Cardiac muscle cell (in vitro differentiated cells and primary cell): ENCODE measurements at places on chromosomes 6 and 20. TPM values are rescaled to one million over a fixed set of nuclear protein-coding genes. Genes with fewer than 3 reads are reported as not detected.

The SPATS1 gene
- total RNA-seq = 0.63 TPM in 1 of 2 replicates, not detected in the other

DNA sequence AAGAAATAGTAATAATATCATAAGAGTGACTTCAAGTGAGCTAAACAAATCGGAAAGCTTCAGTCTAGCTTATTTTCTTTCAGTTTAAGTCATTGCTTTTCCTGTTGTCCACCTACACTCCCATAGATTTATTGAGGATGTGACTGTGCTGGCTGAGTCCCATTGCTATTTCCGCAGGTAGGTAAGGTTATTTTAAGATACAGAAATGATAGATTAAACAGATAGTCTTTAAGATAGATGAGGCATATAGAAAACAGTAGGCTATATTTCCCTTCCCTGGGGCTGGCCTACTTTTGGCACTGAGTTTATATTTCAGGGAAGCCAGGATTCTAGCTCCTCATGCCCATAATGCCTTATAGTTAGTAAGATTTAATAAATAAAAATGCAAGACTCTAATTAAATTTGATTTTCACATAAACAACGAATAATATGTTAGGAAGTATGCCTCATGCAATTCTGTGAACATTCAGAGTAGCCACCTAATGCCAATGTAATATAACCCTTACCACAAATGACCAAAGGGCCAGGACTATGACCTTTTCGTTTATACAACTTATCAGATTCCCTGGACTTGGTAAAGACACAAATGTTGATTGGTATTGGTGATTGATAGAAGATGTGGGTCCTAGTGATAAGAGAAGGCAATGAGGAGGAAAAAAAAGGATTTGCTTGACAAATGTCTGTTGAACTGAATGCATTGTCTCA, 1079.3 kb downstream of the EPHA7 start:
- no peak for DNase-seq
- H3K27ac ChIP-seq = no peak overlapping the region
- no peaks in the 10 kb centered on the region for H3K27me3 ChIP-seq
- no peak overlapping the region for H3K4me3 ChIP-seq

The TUBB2B gene
- 57.6 and 83.9 TPM in 2 replicates for total RNA-seq

DNA sequence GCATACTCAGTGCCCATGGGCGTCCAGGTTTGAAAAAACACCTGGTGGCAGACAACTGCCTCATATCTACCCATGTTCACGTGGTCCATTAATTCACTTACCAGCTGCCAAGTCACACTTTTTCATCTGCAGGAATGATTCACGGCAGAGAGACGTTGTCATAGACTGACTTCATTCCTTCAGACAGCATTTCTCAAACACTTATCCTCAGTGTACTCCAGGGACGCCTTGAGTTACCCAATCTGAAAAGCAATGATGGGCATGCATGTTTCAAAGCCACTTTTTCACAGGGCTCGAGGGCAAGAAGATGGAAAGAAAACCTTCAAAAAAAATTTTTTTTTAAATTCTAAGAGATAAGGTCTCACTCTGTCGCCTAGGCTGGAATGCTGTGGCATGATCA, 6.0 kb downstream of the MMP24OS start:
- H3K27me3 ChIP-seq = no peaks in the 10 kb centered on the region
- DNase-seq = peak; percentile 42
- no peak overlapping the region for H3K27ac ChIP-seq
- H3K36me3 ChIP-seq = no peaks in the 10 kb centered on the region
- no peak overlapping the region for H3K4me3 ChIP-seq

The IMPG1 gene
- 0.71 and 0.74 TPM in 2 replicates for total RNA-seq

DNA sequence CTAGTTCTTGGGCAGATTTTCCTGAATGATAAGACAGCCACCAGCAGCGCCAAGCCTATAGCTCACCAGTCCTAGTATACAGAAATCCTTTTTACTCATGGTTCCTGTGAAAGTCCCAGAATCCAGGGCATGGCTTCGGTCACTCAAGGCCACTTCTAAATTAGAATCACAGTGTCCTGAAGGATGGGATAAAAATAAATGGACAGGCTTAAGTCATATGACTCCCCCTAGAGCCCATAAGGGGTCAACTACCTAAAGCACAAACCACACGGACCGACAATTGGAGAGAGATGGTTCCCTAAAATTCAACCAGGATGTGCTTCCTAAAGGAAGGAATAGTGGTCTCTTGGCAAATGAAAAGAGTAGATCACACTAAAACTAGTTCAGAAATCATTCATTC, 404.1 kb upstream of the PLCB4 start:
- no peak for DNase-seq
- no peaks in the 10 kb centered on the region for H3K27me3 ChIP-seq
- no peaks in the 10 kb centered on the region for H3K36me3 ChIP-seq
- no peak overlapping the region for H3K27ac ChIP-seq

DNA sequence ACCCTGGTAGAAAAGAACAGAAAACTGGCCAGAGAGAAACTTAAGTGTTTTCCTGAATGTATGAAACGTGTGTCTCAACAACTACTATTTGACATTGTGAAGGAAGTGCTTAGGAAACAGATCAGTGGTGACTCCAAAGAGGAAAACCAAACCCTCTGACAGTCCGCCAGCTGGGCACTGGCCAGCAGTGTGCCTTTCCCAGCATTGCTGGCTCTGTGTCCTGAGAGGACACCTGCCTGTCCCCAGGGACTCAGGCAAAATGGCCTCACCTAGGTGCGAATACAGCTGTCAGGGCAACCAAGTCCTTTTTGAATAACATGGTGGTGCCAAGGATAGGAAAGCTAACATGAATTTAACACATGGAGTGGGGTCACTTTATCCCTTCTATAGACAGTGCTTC, 72.5 kb downstream of the NDUFAF5 start:
- H3K4me3 ChIP-seq = no peak overlapping the region
- H3K27me3 ChIP-seq = no peaks in the 10 kb centered on the region
- H3K36me3 ChIP-seq = no peaks in the 10 kb centered on the region
- H3K4me1 ChIP-seq = no peaks in the 10 kb centered on the region

The GLP1R gene
- total RNA-seq = 0.11 and 0.12 TPM in 2 replicates

DNA sequence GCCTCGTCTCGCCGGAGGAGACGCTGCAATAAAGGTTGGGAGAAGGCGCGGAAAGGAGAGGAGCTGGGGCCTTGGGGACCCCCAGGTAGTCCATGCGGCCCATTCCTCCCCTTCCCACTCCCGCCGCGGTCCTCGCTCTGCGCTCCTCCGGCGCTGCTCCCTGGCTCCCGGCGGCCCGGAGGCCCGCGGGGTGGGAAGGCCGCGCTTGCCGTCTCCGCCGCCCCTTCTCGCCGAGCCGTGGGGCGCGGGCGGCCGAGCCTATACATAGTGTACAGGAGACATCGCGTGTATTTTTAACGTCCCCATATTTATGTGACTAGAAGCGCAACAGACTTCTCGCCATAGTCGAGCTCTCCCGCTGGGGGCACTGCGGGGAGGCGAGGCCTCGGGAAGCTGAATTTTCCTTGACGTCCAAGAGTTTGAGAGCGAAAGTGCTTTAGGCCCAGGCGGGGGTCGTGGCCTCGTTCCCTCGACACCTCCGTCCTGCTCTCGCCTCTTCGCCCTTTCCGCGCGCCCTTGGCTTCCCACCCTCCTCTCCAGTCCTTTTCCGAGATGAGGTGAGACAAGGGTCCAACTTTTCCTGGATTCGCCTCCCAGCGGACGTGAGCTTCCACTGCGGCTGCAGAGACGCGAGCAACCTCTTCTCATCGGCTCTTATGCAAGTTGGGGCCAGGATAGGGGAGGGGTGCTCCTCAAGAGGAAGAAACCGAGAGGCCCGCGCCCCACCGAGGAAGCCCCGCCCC, 29.0 kb downstream of the SLC12A5 start:
- peaks cover 66% of the 10 kb centered on the region for H3K27me3 ChIP-seq
- no peak overlapping the region for H3K27ac ChIP-seq
- H3K4me3 ChIP-seq = no peak overlapping the region
- H3K4me1 ChIP-seq = no peaks in the 10 kb centered on the region
- H3K36me3 ChIP-seq = peaks cover 22% of the 10 kb centered on the region

DNA sequence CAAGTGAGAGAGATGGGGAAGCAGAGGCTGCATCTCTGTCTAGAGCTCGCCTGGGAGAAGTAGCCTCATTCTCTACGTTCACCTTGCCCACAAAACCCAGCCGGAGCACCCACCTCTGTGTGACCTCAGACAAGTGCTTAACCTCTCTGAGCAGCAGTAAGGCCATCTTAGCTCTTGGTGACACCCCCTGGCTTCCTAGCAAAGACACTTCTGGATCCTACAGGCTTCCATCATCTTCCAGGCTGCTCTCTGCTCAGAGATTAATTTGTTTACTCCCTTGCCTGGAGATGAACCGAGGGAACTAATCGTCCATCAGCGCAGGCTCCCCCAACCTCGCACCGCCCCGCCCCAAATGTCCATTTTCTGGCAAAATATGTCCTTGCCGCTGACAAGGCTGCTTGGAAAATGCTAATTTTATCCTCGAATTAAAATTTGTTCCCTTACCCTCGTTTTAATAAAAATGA, 24.0 kb upstream of the CTNNBL1 start:
- H3K4me1 ChIP-seq = no peaks in the 10 kb centered on the region
- H3K4me3 ChIP-seq = no peak overlapping the region

The POM121L2 gene
- total RNA-seq = 0.18 TPM in 1 of 2 replicates, not detected in the other

The SEL1L2 gene
- not detected in 2 replicates for total RNA-seq

DNA sequence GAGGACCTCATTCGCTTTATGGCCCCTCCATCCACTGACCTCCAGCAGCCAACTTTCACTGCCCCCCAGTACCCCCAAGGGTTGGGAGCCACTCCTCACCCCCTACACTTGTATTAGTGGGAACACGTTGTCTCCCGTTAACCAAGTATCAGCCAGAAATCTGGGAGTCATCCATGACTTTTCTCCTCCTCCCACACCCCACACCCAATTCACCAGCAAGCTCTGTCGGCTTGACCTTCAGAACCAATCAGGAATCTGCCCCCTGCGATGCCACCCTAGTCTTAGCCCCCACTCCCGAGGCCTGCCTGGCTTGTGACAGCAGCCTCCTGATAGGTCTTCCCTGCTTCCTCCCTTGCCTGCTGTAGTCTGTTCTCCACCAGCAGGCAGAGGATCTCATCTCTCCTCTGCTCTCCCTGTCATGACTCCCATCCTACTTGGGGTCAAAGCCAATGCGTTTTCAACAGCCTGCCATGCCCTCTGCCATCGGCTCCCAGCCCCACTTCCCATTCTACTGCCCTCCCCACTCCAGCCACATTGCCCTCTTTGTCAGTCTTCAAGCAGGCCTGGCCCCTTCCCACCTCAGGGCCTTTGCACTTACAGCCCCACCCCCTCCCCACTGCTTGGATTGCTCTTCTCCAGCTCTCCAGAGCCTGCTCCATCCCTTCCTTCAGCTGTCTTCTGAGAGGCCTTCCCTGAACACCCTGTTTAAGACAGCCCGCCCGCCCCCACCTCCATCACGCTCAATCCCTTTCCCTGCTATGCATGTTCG, 19.4 kb downstream of the MDGA1 start:
- no peaks in the 10 kb centered on the region for H3K27me3 ChIP-seq
- H3K4me3 ChIP-seq = no peak overlapping the region
- peaks cover 18% of the 10 kb centered on the region for H3K4me1 ChIP-seq
- DNase-seq = no peak

- peaks cover 12% of the 10 kb centered on the region for H3K4me1 ChIP-seq
- H3K4me3 ChIP-seq = no peak overlapping the region
- no peaks in the 10 kb centered on the region for H3K36me3 ChIP-seq
- no peaks in the 10 kb centered on the region for H3K27me3 ChIP-seq
Observed at GRCh38 chr6:41294214-41294872, 7.9 kb upstream of the TREM1 start.

DNA sequence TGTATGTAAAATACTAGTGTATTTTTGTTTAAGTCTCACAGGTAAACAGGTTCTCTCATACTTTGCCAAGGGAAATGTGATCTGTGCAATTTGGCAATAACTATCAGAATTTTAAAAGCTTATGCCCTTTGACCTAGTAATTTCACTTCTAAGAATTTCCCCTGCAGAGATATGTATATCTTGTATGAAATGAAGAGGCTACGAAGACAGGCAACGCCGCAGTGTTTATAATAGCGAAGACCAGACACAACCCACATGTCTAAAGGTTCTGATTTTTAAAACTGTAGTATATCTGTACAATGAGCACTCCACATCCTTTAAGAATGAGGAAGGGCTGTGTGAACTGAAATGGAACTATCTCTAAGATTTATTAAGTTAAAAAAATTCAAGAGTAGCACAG, 7.5 kb downstream of the TRAF3IP2 start:
- H3K4me3 ChIP-seq = no peak overlapping the region
- H3K27ac ChIP-seq = no peak overlapping the region
- no peak for DNase-seq
- peaks cover 39% of the 10 kb centered on the region for H3K4me1 ChIP-seq
- no peaks in the 10 kb centered on the region for H3K36me3 ChIP-seq

The SAMHD1 gene
- total RNA-seq = 7.3 and 11.2 TPM in 2 replicates

The CALHM5 gene
- 0.11 TPM in 1 of 2 replicates, not detected in the other for total RNA-seq

DNA sequence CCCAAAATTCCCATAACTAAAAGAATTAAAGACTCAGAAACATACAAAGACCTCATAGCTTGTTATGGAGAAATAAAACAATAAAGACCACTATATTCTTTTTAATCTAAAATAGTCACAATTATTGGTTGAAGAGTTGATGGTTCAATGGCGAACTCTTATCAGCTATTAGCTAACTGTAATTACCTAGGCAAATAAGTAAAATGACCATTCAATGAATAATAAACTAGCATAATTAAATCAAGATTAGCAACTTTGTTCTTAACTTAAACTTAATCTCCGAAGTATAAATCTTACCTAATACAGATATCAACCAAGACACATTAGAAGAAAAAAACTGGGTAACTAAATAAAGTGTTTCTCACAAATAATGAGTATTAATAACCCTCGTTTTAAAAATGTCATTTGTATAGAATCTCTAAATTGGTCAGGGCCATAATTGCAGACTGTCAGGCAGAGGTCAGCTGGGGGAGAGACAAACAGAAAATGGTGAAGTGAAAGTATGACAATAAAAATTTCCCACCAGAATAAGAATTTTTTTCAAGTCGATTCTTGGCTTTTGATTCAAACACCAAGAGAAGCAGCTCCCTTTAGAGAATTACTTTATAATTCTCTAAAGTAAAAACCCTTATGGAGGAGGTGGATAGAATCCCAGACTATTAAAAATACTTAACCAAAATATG, 1.7 kb downstream of the FKBP5 start:
- H3K27ac ChIP-seq = no peak overlapping the region
- no peaks in the 10 kb centered on the region for H3K36me3 ChIP-seq
- peaks cover 22% of the 10 kb centered on the region for H3K4me1 ChIP-seq
- DNase-seq = no peak

GRCh38 chr6:70797625-70798024, 129.9 kb downstream of the SMAP1 start:
- no peak for DNase-seq
- H3K36me3 ChIP-seq = no peaks in the 10 kb centered on the region
- H3K4me1 ChIP-seq = no peaks in the 10 kb centered on the region
- H3K27me3 ChIP-seq = no peaks in the 10 kb centered on the region

GRCh38 chr6:66897576-66897975, 1190.5 kb upstream of the EYS start:
- no peak overlapping the region for H3K27ac ChIP-seq
- no peaks in the 10 kb centered on the region for H3K4me1 ChIP-seq
- no peak overlapping the region for H3K4me3 ChIP-seq
- peak; percentile 23 for DNase-seq

GRCh38 chr6:49986551-49986950, 17.1 kb upstream of the DEFB113 start:
- no peaks in the 10 kb centered on the region for H3K36me3 ChIP-seq
- DNase-seq = no peak
- no peaks in the 10 kb centered on the region for H3K27me3 ChIP-seq
- no peak overlapping the region for H3K27ac ChIP-seq
- H3K4me1 ChIP-seq = peaks cover 5% of the 10 kb centered on the region
- no peak overlapping the region for H3K4me3 ChIP-seq
